ENCODE measurements at places on chromosomes 4 and X. TPM values are rescaled to one million over a fixed set of nuclear protein-coding genes. Genes with fewer than 3 reads are reported as not detected.

HS3ST1 gene
- 2.7 TPM for total RNA-seq

ZXDA gene
- 11.4 TPM for total RNA-seq

DNA sequence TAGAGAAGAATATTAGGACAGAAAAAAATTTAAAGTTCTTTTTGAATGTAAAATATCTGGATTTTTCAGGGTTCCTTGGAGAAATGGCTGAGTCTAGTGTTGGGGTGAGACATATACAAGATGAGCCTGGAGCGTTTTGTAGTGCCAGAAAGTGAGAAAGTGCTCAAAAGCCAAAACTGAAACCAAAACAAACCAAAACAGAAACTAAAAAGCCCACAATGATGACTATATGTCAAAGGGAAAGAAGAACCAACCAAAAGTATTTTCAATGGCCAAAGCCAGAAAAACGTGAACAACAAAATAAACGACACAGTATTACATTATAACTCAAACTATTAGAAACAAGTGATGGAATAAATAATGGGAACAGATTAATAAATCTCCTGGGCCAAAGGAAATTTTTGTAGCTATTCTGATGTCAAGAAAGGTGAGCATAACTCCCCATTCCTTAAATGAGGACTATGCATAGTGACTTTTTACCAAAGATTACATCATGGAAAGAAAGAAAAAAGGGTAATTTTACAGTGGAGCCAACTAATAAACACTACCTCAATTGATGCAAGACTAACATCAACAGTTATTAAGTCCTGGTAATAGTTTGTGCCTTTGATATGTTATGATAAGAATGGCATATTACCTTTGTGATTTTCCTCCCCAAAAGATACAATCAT, 1137.6 kb downstream of the C4orf33 start:
- DNase-seq, result no peak

SLIT2 gene
- 38.6 TPM for total RNA-seq

CTAG1B gene
- not detected for total RNA-seq

Measured in tibial nerve (tissue), 4 donors.